Stimulated activated CD8-positive, alpha-beta memory T cell treated with anti-CD3 and anti-CD28 coated beads, Interleukin-12 subunit alpha, Interleukin-12 subunit beta, amount 100 ng/mL, for 4 hours (primary cell): ENCODE measurements at places on chromosomes 3 and 15.

DNA sequence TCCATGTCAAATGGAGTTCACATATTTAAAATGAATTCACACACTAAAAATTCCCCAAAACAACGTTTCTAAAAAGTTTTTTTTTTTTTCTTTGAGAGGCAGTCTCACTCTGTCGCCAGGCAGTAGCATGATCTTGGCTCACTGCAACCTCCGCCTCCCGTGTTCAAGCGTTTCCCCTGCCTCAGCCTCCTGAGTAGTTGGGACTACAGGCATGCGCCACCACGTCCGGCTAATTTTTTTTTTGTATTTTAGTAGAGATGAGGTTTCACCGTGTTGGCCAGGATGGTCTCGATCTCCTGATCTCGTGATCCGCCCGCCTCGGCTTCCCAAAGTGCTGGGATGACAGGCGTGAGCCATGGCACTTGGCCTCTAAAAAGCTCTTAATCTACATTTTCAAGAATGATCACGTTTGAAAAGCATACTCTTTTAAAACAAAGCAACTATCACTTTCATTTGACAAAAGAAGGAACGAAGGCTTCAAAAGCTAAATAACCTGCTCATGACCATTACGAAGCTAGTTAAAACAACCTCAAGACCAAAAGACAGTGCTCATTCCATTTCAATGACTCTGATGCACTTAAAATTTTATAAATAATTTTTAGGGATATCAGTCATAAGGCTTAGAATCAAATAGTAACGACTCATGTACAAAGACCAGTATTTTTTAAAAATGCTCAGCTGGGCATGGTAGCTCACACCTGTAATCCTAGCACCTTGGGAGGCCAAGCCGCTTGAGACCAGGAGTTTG is 5.5 kb downstream of the UBE3A start:
- no peak for DNase-seq

- DNase-seq = no peak
These were observed 382.9 kb downstream of the OTOL1 start for GRCh38 chr3:161879470-161879869.

- DNase-seq = no peak
These were observed 69.9 kb downstream of the SYNM start for GRCh38 chr15:99174567-99175395.

DNA sequence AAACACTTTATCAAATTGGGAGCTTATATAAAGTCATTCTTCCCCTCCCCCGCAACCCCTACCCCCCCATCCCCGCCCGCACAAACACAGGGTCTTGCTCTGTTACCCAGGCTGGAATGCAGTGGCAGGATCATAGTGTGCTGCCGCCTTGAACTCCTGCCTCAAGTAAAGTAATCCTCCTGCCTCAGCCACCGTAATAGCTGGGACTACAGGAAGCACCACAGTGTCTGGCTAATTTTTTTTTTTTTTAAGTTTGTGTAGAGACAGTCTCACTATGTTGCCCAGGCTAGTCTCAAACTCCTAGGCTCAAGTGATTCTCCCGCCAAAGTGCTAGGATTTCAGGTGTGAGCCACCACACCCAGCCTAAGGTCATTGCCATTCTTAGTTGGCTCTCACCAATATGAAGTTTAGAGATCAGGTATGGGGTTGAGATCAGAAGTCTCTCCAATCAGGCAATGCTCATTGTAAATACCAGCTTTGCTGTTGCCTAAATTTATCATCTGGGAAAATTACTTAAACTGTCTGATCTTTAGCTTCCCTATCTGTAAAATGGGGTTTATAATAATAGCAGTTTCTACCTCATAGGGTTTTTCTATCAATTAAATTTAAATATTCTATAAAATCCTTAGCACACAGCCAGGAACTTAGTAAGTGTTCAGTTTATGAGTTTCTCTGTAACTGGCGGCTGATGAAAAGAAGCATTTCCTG is 60.3 kb downstream of the TGFBR2 start:
- DNase-seq = no peak

DNA sequence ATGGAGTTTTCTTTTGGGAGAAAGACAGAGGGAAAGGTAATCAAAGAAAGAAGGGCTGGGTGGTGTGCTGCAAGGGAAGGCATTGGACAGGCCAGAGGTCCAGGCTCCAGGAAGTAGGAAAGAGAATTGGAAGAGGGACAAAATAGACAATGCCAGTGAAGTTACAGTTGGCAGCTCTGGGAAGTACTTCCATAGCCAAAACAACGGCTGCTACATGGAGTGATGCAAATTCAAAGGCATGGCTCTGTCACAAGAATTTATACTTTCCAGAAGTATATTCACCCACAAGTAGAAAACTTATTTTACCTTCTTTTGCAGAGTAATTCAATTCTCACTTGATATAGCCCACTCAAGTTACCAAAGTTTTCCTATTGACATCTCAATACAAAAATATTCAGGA is 191.5 kb downstream of the TNIK start:
- DNase-seq = no peak

DNA sequence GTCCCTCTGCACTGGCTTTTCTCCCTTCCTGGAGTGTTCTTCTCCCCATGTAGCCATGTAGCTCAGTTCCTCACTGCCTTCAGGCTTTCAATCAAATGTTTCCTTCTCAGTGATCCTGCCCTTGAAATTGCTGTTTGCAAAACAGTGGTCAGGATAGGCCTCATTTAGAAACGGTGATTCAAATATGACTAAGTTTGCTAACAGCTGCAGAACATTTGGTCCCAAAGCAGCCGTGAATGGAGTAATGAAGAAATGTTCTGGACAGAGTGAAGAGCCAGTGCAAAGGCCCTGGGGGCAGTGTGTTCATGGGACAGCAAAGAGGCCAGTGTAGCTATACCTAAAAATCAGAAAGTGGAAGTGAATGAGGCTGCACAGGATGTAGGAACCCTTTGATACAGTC is 223.4 kb downstream of the FEZF2 start:
- no peak for DNase-seq

DNA sequence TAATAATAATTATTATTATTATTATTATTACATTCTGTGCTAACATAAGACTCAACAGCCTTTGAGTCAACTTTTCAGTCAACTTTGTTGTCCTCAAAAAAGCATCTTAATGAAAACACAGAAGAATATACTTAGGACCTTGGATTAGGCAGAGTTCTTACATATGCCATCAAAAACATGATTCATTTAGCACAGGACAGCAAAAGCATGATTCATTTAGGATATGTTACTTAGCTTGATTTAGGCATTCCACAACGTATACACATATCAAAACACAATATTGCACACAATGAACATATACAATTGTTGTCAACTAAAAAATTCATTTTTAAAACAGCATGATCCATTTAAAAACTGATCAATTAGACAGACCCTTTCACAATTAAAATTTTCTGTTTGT is 213.0 kb downstream of the FMN1 start:
- no peak for DNase-seq

- no peak for DNase-seq
These were observed 48.9 kb downstream of the SSUH2 start for GRCh38 chr3:8595695-8596115.

DNA sequence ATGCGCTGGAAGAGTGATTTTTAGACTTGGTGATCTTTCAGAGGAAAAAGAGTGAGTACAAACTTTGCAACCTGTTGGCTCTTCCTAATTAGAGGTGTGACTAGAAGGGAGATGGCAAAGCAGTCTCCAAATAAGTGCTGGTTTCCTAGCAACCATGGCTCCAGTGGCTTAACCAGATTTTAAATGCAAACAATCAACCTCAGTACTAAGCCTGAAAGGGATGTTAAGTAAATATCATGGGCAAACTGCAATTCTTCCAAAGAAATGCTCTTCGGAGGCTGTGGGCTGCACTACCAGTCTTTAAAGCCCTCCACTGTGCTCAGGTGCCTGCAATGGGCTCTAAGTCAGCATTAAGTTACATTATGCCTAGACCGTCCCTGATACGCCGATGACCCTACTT is 678.1 kb upstream of the CCDC54 start:
- DNase-seq = no peak

DNA sequence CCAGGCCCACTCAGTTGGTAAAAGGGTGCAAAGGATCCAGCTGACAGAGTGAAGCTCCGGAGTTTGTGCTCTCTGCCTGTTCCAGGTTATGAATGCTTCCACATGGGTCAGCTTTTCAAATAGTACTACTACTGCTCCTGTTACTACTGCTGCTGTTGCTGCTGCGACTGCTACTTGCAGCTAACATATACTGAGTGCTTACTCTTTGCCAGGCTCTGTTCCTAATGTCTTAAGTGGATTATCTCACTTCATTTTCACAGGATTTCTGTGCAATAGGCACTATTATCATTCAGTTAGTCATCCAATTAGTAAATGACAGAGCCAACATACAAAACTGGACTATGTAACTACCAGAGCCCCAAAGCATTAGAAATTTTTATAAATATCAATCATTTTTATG is 106.5 kb downstream of the IQCH start:
- DNase-seq = no peak

GRCh38 chr3:143147707-143148106 is 28.1 kb downstream of the CHST2 start:
- no peak for DNase-seq

DNA sequence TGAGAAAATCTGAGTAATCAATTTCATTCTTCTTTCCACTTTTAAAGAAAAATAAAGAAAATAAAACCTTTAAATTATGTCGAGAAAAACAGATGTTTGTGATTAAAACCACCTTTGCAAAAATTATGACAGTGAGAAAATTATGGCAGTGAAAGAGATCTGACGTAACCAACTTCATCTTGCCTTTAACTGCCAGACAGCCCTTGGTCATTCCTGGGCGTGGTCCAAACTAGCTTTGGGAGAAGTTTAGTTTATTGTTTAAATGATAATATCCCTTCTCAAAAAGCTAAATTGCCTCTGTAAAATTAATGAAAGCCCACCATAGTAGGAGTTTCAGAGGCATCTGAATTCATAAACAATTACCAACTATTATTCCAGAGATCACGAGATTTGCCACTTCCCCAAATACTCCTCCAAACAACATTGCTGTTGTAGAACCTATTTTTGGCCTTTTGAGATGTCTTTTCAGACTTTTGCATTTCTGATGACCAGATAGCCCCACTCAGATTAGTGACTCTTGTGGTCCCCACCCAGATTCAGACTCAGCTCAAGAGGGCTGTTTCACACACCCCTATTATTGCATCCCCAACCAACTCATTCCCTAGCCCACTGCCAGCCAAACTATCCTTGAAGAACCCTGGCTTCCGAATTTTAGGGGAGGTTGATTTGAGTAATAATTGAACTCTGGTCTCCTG is 664.4 kb upstream of the CBLB start:
- DNase-seq = no peak
